ENCODE measurements at places on chromosomes 3 and 15.
A peak's percentile ranks its signal among the peaks of the same experiment; 100 is the strongest.

DNA sequence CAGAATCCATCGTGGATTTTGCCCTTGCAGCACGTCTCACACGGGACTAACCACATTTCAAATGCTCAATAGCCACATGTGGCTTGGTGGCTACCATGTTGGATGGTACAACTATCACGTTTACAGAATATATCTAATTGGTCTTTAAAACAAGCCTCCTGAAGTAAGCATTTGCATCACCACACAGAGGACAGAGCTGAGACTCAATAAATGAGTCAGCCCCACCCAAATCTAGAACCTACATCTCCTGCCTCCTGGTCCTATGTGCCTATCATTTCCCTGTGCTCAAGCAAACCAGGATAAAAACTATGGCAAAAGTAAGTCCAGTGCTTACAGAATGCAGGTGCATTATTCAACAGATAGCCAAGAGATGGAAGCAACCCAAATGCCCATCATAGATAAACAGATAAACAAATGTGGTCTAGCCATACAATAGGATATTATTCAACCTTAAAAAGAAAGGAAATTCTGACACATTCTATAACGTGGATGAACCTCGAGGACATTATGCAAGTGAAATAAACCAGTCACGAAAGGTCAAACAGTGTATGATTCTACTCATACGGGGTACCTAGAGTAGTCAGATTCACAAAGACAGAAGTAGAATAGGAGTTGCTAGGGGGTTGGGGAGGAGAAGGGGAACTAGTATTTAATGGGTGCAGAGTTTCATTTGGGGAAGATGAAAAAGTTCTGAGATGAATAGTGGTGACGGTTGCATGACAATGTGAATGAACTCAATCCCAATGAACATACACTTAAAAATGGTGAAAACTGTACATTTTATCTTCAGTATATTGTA is 43.9 kb downstream of the SRGAP3 start:
- no peak for DNase-seq

- DNase-seq: no peak
Measured at GRCh38 chr3:35744419-35744818, 105.1 kb downstream of the ARPP21 start.

GRCh38 chr3:63874769-63875168 is 11.1 kb downstream of the ATXN7 start:
- DNase-seq: no peak

- peak; percentile 46 for DNase-seq
Measured at GRCh38 chr3:158057666-158058065, 48.6 kb downstream of the SHOX2 start.

DNA sequence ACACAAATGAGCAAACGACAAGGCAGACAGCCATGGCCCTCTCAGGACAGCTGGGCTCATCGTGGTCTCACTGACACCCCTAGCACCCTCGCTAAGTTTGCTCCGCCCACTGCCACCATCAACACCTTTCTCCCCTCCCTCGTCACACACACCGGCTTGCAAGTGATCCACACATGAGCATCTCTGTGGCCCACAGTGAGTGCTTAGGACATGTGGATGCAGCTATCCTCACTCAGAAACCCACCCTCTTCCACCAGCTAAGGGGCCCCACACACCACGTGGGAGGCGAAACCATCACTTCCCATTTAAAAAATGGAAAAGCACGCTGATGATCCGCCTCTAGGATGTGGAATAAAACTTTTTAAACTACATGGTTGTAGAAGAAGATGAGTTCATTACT is 105.6 kb downstream of the OCA2 start:
- no peak for DNase-seq

DNA sequence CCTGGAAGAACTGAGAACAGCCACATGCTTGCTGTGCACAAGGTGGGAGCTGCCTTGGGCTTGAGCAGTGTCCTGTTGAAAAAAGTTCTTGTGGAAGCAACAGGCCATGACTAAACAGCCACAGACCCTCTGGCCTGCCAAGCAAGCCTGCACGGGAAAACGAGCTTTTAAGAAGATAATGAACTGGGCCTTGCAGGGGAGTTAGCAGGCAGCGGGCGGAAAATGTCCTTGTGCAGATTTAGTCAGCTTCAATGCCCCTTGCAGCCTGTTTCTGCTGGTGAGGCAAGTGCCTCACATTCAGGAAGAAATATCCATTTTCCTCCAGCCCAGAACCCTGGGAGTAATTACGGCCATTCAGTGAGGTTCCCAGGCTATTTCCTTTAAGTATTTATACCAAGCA is 126.2 kb upstream of the KLHL25 start:
- DNase-seq: no peak

DNA sequence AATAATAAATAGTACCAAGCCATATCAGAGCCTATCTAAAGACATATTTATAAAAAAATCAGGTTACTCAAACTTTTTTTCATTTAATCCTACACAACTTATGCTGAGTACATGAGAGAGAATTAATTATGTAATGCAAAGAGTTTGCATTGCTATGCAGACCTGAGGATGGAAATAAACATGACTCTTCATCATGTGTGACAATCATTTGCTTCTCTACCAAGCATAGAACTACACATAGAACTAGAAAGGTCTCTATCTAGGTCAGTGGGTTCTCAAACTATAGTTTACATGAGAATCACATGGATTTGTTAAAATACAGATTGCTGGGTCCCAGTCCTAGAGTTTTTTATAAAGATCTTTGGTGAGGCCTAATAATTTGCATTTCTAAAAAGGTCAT is 86.8 kb downstream of the GBE1 start:
- no peak for DNase-seq

DNA sequence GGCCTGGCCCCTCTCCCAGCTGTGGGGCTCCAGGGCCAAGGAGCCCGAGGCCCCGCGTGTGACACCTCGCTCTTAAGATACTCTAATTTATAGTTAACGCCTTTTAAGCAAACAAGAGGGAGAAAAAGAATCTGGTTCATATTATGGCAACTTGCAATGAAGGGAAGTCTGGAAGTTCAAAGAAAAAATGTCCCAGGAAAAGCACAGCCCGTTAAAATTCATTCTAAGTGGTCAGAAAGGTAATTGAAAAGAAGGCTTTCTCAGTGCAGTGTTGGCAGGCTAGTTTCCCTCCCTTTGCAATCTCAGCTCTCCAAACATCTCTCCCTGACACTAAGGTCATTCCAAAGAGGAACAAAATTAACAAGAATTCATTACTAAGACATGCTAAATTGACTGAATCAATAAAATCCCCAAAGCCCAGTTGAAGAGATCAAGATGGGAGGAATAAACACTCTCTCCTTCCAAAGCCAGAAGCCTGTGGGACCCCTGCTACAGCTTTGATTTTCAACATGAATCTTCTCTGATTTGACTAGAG is 339.3 kb downstream of the THSD4 start:
- DNase-seq: no peak

DNA sequence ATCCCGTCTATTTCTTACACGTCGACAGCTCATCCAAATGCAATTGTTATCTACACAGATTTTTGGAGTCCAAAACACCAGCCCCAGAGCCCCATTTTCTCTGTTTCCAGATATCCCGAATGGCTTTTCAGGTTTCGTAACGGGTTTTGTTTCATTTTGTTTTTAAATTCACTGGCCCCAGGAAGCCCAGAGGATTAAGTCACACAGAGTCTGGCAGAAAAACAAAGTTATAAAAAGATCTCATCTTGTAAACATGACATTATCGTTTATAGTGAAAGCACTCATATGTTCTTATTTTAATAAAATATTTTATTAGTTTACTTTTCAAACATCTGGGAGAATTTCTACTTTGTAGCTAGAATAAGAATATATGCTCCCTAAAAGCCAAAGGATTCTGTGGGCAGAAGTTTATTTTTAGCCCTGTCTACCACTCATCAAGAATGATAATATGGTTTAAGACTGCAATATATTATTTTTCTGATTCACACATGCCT is 149.3 kb upstream of the SLC2A2 start:
- DNase-seq: peak; percentile 28

GRCh38 chr15:59528961-59529402 is 82.6 kb upstream of the GCNT3 start:
- peak; percentile 89 for DNase-seq

All from fibroblast of skin of scalp (primary cell).